ENCODE measurements at places on chromosomes 7 and 10. TPM values are rescaled to one million over a fixed set of nuclear protein-coding genes. Genes with fewer than 3 reads are reported as not detected.

SPAM1 gene
- not detected for total RNA-seq

CTAGE4 gene
- 1.4 TPM for total RNA-seq

VIPR2 gene
- total RNA-seq = not detected

CDHR1 gene
- 1.8 TPM for total RNA-seq

CPN1 gene
- total RNA-seq = not detected

NUTM2A gene
- 1.3 TPM for total RNA-seq

ADCY1 gene
- 0.56 TPM for total RNA-seq

RADIL gene
- total RNA-seq = 0.07 TPM

AMZ1 gene
- total RNA-seq = not detected

GHRHR gene
- total RNA-seq = not detected

MEIG1 gene
- total RNA-seq = not detected

CABCOCO1 gene
- not detected for total RNA-seq
